ENCODE measurements at places on chromosomes 4 and X. TPM values are rescaled to one million over a fixed set of nuclear protein-coding genes. Genes with fewer than 3 reads are reported as not detected.

Gene GRK4
- total RNA-seq, result 5.6 TPM

Gene FAM193A
- total RNA-seq, result 18.6 TPM

Gene UNC5C
- 14.9 TPM for total RNA-seq

Gene CENPVL1
- total RNA-seq, result not detected

Gene GAGE13
- total RNA-seq, result not detected

Gene ADAM29
- total RNA-seq, result not detected

Gene GAGE2A
- total RNA-seq, result not detected

Gene ADGRG4
- total RNA-seq, result 1.2 TPM

DNA sequence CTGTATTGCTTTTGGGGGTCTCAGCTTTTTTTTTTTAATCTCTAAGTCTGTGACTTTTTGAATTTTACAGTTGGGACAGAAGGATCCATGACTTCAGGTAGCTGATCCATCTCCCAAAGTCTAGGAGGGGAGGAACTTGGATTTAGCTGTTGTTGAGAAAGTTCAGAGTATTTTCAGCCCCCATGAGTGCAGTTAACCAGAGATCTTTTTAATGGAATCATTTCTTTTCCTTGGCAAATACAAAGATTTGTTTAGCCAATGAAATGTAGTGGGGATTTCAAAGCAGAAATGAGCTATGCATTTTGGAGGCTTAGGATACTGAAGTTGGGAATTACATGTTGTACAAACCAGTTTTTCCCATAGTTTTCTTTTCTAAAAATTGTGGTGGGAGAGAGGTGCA, 18.1 kb downstream of the FNIP2 start:
- DNase-seq, result no peak

DNA sequence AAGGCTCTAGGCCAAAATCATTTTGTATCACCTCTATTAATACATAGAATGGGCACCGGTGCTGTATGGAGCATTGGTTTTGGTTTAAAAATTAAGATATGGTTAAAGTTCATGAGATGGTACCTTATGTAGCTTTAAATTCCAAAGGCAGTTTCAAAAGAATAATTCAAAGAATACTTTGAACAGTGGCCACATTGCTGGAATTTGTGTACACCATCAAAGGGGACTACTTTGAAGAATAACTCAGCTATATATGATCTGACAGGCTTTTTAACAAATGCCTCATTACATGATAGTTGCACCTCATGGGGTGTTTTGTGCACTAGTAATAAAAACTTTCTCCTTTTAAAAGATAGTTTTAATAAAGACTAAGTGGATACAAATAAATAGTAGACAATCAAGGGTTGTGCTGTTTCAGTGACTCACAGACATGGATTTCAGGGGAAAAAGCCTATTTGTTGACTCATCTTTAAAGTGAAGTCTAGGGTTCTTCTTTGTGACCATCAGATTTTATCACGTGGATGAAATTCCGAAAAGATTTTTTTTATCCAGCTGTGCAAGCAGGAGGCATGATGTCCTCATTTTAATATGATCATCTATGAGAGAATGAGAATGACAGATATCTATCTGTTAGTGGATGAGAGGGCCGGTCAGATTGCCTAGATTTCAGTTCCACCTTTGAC, 12.8 kb downstream of the MTM1 start:
- DNase-seq, result no peak

GRCh38 chr4:176999935-177000543, 207.3 kb upstream of the VEGFC start:
- no peak for DNase-seq

DNA sequence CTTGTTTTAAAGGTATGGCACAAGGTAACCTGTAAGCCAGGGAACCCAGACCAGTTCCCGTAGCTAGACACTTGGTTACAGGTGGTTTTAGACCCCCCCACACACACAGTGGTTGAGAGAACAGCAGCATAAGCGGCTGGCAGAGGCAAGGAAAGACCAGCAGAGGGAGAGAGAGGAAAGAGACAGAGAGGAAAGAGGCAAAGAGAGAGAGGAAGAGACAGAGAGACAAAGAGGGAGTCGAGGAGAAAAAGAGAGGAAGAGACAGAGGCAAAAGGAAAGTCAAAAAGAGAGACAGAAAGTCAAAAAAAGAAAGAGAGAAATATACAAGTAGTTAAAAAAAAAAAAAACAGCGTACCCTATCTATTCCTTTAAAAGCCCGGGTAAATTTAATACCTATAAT, 19.5 kb upstream of the PCSK1N start:
- DNase-seq, result no peak

- no peak for DNase-seq
These were observed 375.7 kb upstream of the AADAT start for GRCh38 chr4:170465429-170465828.

GRCh38 chr4:160142579-160142978, 1039.7 kb downstream of the RAPGEF2 start:
- no peak for DNase-seq

DNA sequence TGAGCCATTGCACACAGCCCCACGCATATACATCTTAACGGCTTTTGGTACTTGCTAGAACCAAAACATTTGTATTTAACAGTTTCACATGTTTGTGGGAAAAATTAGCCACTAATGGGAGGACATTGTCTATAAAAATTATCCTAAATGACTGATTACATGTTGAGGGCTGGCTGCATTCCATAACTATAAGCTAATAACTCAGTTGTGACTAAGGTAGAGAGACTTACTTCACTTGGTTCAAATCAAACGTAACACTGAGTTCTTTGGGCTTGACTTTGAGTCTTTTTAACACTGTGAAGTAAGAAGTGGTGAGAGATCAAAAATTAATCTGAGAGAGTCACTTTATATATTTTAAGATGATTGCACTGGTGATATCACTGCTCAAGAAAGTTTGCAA, 47.9 kb upstream of the PGRMC2 start:
- DNase-seq, result no peak

All from posterior vena cava (tissue), 2 donors.